ENCODE measurements at places on chromosomes 5 and 9.

DNA sequence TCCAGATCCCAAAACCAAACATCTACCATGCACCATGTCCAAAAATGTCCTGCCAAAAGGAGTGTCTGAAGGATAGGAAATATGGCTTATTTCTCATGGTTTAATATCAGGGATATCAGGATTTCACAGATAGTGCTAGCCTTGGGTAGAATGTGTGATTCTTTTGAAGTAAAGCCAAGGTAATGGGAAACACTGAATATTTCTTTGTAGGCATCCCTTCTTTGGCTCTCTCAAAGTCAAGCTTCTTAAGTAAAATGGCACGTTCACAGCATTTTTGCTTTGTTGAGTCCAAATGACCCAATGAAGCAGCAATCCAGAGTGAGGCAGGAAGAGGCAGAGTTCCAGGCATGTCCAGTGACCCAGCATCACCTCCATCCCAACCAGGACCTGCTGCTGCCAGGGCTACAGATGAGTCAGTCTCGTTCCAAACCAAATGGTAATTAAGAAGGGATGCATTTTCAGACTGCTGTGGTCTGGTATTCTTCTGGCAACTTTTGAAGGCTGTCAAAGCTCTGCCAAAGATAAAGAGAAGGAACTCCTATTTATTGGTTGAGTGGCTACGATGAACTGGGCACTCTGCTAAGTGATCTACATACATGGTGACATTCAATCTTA, 678.8 kb upstream of the KLF4 start:
- DNase-seq, result peak; percentile 48

- no peak for DNase-seq
Measured at GRCh38 chr5:89374818-89375521, 492.0 kb upstream of the MEF2C start.

GRCh38 chr5:82313016-82313415, 34.9 kb upstream of the RPS23 start:
- DNase-seq, result no peak

- DNase-seq, result no peak
Measured at GRCh38 chr5:133450286-133450685, 162.1 kb downstream of the FSTL4 start.

- no peak for DNase-seq
Measured at GRCh38 chr9:3099646-3100045, 255.8 kb upstream of the PUM3 start.

Data from amniotic stem cell (primary cell).